ENCODE measurements at places on chromosomes 4 and X.
A peak's percentile ranks its signal among the peaks of the same experiment; 100 is the strongest.

DNA sequence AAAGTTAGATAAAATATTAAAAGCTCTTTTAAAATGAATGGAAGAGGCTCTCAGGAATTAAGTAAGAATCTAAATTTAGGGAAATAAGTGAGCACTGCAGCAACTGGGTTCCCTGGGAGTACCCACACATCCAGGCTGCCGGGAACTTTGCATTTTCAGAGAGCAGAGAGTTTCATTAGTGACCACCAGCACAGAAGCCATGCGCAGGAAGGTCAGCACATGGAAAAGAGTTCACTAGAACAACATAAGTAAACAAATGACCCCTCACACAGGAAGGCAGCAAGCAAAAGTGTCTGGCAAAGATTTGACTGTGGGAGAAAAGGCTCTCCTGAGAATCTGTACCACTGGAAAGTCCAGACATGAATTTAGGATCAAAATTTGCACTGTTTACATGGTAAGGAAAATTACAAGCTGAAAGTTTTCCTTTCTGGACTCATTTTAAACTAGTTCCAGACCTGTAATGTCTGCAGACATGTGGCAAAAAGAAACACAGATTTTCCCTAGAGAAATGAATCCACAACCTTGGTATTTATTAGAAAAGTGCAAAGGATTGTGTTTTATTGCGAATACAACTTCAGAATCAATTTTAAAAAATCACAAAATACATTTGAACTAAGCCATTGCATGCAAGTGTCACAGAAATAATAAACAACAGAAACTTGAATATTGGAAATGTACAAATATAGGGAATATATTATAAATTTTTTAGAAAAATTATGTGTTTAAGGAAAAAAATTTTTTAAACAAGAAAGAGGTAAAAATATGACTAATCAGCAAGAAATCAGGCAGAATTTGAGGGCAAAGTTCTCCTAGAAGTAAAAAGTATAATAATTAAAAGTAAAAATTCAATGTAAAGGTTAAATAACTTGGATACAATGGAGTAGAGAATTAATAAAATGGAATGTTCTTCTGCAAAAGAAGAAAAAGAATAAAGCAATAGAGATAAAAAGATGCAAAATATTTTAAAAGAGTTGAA, 18.4 kb upstream of the MYOZ2 start:
- no peak for DNase-seq

GRCh38 chr4:171846232-171846631, 33.0 kb downstream of the GALNTL6 start:
- peak; percentile 81 for DNase-seq

- no peak for DNase-seq
These were observed 102.0 kb downstream of the TSPAN5 start for GRCh38 chr4:98556451-98556850.

GRCh38 chr4:15427161-15427560, 672 bp upstream of the C1QTNF7 start:
- DNase-seq = no peak

DNA sequence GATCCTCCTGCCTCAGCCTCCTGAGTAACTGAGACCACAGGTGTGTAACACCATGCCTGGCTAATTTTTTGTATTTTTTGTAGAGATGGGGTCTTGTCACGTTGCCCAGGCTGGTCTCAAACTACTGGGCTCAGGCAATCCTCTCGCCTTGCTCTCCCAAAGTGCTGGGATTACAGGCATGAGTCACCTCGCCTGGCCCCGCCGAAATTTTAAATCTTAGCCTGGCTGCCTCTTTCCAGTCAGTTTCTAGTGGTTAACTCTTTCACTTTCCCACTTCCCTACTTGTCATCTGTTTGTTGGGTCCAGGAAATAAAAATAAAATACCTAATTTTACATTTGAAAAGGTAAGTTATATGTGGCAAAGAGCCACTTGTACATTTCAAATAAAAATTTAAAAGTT, 62.4 kb downstream of the TMEM165 start:
- no peak for DNase-seq

GRCh38 chrX:119041175-119041574, 31.6 kb upstream of the CT47C1 start:
- no peak for DNase-seq
